D341Med (cell line): ENCODE measurements at places on chromosomes 3 and 15.

DNA sequence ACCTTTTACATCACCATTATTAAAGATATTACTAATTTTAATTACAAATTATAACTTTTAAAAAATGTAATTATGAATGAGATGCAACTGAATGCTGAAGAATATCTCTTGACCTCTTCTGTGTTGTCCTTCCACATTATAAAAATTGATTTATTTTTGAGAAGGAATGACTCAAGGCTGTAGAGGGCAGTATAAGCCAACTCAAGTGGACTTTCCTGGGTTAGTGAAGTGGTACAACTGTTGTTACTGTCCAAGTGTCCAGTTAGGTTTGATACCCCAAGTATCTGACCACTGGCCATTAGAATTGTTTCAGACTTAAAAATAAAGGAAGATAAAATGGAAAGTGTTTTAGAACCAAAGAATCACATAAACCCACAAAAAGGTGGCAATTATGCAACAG is 51.9 kb downstream of the BBX start:
- DNase-seq = peak; percentile 35

DNA sequence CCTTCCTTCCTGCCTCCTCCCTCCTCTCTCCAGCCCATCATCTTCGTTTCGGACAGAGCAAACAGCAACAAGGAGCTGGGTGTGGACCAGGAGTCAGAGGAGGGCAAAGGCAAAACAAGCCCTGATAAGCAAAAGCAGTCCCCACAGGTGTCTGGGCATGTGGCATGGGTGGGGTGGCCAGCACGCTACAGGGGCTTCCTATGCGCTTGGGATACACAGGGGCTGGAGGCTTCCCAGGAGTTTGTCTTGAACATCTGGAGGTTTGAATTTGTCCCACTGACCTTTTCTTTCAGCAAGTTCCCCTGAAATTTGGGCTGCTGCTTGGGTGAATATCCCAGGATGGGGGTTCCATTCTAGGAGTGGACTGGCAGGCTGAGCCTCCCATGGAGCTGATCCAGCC is 48.9 kb downstream of the CAPN3 start:
- no peak for DNase-seq

- DNase-seq = peak; percentile 52
Observed at GRCh38 chr3:71581457-71582035, 2.0 kb downstream of the FOXP1 start.

DNA sequence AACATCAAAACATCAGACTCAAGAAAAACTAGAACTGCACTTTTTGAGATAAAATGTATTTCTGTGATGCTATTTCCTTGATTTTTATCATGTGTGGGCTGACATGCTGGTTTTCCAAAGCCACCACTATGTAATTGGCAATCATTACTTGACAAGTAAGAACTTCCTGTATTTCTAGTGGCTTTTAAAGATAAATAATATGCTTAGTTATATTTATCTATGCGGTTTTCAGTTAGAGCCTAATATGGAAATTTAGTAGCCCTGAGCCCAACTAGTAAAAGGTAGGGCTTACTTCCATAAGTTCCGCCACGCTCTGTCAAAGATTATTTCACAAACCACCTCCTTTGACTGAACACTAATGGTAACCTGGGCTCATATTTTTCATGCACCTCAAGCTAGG is 91.6 kb downstream of the PPARG start:
- DNase-seq = no peak

DNA sequence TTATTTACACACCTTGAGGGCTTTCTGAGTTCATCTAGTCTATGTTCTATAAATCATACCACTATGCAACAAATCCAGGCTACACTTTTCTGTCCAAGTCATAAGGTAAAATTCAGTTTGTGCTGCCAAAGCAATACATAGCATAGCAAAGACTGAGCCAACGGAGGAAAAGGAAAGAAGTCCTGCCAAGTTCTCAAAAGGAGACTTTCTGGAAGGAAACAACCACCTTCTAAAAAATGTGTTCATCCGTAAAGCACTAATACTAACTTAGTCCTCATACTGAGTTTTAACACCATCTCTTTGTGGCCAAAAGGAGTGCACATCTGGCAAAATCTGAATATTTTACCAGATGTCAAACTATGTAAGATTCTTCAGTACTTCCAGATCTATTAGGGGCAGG is 620.2 kb downstream of the RBMS3 start:
- no peak for DNase-seq

GRCh38 chr3:31263897-31264296 is 268.8 kb upstream of the STT3B start:
- no peak for DNase-seq

DNA sequence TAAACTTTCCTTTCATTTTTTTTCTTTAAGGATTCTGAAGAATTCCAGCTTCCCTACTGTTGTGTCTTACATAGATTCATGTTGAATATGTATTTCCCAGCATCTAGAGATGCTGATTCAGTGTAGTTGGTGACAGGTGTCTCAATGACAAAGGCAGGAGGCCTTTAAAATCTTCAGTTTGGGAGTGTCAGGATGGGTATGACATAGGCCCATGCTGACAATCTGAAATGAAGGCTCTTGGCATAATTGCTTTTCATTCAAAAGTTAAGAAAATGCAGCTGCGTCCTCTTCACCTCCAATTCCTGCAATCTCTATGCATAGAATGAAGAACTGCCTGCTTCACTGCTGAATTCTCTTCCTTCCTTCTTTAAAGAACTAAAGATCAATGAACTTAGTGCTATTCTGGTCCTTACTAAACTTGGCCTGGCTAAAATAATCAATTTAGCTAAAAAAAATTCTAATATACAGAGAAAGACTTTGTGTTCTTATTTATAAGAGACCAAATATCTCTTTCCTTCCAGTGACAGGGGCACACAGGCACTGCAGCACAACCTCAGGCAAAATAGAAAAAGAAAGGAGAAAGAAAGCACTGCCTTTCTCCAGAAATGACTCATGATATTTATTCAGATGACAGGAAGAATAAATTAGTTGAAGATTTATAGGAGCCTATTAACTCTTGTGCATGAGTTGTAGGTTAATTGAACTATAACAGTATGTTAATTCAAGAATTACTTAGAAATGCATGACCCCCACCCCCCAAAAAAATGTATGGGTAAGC is 152.6 kb upstream of the GBE1 start:
- DNase-seq = no peak

DNA sequence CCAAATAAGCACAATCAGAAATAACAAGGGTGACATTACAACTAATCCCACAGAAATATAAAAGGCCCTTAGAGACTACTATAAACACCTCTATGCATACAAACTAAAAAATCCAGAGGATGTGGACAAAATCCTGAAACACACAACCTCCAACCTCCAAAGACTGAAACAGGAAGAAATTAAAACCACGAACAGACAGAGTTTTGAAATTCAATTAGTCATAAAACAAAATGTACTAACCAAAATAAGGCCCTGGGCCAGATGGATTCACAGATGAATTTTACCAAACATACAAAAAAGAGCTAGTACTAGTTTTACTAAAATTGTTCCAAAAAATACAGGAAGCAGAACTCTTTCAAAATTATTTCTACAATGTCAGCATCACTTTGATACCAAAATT is 1043.6 kb downstream of the DIPK2A start:
- no peak for DNase-seq

- no peak for DNase-seq
Observed at GRCh38 chr3:105006164-105006563, 360.5 kb upstream of the ALCAM start.

DNA sequence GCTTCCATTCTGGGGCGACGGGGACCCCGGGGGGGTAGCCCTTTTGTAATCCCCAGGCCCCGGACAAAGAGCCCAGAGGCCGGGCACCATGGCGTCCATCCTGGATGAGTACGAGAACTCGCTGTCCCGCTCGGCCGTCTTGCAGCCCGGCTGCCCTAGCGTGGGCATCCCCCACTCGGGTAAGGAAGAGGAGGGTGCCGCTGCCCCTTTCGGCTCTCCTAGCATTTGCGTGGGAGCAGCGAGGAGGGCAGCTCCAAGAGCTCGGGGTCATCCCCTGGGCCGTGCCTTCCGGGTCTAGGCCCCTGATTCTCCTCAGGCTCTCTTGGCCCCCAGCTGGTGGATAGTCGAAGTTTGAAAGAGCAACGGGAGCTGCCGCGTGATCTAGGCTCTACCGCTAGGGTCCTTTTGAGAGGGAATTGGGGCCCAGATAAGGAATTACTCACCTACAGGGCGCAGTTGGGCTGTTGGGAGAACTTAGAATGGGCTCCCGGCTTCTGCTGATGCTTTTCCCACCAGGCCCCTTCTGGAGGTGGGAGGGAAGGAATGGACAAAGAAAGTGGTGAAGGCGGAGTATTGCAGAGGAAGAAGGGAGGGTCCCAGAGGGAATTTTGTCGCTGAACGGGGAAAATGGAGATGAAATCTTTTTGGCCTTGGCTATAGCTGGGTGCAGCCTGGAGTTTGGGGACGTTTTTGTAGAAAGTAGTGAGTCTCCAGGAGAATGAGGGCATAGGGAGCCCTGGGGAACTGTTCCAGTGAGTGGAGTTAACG is 615 bp downstream of the VPS18 start:
- peak; percentile 79 for DNase-seq

- peak; percentile 38 for DNase-seq
Observed at GRCh38 chr15:71469413-71469812, 340.9 kb upstream of the NR2E3 start.

DNA sequence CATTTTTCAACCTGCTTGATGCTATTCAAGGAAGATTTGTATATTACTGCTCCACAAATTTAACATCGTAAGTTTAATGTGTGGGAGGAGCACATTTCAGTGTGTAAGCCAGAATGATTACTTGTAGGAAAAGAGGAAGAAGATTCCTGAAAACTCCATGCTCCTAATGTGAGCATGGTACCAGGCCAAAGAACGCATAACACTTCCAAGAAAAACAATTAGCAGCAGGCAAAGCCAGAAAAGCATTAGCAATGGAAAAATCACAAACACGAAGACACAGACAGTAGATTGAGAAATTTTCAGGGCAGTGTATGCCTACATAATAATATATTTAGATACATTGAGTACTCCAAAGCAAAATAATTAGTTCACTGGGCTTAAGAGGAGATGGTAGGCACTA is 96.6 kb upstream of the CBLB start:
- DNase-seq = no peak

DNA sequence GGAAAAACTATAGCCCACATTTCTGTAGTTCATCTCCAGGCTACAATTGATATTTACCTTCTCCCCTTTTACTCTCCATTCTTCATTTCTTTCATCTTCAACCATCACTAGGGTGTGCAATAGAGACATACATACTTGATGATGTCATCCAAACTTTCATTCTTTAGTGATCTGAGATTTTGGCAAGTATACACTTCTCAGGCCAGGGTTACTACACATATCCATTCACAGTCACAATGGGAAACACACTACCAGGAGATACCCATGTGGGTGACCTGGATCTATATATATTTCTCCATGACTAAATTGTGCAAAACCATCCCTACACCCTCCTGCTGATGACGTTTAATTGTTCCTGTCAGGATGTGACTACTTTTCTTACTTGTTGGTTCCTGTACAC is 769.5 kb upstream of the DPPA4 start:
- DNase-seq = no peak
